SW 1271 (cell line): ENCODE measurements at places on chromosomes 1 and 21.

- no peak for DNase-seq
These were observed 2.8 kb upstream of the ACTL8 start for GRCh38 chr1:17752356-17752755.

DNA sequence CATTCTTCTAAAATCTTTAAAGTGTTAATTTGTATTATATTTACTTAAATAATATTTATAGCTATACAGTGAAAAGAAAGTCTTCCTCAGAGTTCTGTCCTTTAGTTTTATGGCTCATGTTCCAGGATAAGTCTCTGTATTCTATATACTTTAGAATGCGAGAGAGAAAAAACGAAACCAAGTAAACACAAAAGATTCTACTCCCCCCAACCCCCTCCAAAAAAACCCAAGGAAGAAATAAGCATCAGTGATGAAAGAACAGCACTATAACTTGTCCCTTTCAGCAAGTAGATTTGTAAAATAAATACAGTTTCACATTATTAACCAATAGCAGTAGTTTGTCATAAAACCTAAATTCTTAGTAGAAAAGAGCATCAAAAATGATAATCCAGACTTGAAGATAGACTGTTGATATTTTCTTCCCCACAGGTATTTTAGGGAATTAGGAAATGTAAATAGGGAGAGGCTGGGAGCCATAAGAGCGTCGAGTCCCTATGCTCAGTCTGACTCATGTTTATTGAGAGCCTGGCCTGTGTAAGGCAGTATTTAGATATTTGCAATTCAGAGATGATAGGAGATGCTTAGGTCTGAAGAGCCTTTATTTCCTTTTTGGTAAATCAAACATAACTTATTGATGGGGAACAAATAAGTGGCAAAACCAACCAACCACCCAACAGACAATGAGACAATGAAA is 35.5 kb downstream of the CDC14A start:
- DNase-seq = no peak

DNA sequence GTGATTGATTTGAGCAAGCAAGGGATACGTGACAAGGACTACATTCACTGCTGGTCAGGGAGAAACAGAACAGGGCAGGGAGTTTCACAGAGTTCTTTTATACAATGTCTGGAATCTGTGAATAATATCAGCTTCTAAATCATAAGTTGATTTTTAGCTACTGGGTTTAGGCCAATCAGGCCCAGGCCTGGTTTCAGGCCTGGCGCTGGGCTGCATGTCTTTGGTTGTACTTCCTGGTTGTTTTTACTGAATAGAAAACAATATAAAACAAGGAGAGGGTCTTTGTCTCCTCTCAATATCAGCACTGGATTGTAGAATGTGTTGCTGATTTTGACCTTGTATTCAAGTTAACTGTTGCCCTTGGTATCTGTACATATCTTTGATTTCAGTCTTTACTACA is 865 bp upstream of the AMY2A start:
- DNase-seq = no peak

- DNase-seq = no peak
These were observed at the start of gene ERVH48-1 for GRCh38 chr21:42925114-42925926. Gene ERVH48-1, minus strand, starts transcription at chr21:42925630. Its CDS starts 6,624 bp downstream, at chr21:42919006.

GRCh38 chr1:10430216-10431069 is at the start of gene CENPS:
Gene CENPS, plus strand, starts transcription at chr1:10430433. Its CDS starts 85 bp downstream, at chr1:10430518.
- DNase-seq = peak; percentile 65

GRCh38 chr1:195294911-195295310 is 1313.3 kb downstream of the KCNT2 start:
- no peak for DNase-seq

- DNase-seq = no peak
These were observed 55.3 kb downstream of the LGR6 start for GRCh38 chr1:202248861-202249260.

DNA sequence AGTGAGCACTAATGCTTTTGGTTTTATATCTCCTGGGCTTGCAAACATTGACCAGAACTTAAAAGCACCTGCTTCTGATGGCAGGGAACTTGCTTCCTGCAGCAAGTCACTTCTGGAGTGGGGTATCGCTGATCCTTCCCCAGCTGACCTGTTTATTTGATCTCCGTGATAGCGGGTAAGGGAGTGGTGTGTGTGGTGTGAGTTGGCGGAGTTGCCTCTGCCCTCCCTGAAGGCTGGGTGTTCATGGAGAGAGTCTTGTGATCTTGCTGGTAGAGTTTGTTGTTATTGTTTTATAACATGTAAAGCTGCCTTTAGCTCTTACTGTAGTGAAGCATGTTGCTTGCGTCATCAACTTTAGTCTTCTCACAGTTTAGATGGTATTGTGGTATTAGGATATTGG is 3.9 kb downstream of the MFN2 start:
- DNase-seq = no peak

- no peak for DNase-seq
These were observed 206.3 kb downstream of the SIPA1L2 start for GRCh38 chr1:232423591-232423990.

- DNase-seq = no peak
These were observed 854 bp downstream of the CNTN2 start for GRCh38 chr1:205043866-205044265.

- no peak for DNase-seq
These were observed 56.9 kb downstream of the LPAR3 start for GRCh38 chr1:84836145-84836544.

DNA sequence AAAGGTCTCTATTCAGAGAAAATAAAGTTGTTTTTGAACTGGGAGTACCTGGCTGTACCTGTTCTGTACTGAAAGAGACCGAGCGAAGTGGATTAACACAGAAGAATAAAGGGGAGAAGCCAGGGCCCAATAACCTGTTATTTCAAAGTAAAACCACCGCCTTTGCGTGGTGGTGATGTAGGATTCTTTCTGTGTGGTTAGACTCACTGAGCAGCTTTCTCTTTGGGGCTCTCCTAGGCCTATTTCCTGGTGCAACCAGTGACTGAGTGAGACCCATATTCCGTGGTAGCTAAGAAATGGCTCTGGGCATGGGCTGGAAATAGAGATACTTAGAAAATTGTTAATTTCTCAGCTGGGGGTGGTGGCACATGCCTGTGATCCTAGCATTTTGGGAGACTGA is 99.9 kb downstream of the XCL2 start:
- DNase-seq = no peak

DNA sequence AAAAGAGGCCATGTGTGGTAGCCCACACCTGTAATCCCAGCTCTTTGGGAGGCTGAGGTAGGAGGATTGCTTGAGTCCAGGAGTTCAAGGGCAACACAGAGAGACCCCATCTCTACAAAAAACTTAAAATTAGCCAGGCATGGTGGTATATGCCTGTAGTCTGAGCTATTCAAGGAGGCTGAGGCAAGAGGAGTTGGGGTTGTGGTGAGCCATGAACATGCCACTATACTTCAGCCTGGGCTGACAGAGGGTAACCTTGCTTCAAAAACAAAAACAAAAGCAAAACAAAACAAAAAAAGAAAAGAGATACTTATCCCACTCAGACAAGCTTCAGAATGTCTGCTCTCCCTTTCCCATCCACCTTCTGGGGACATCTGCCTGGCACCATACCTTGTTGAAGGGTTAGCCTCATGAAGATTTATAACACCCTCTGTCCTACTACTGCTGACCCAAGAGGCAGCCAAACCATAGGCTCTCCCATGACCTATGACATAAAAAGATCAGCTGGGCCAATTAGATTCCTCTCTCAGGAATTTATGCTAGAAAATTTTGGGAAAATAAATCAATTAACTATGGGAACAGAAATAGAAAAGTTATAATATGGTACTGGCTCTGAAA is 13.2 kb downstream of the TMCO1 start:
- no peak for DNase-seq

- DNase-seq = no peak
These were observed 16.1 kb upstream of the LYST start for GRCh38 chr1:235882816-235883215.

- DNase-seq = peak; percentile 14
These were observed 227.2 kb downstream of the OLFM3 start for GRCh38 chr1:101769520-101769919.

DNA sequence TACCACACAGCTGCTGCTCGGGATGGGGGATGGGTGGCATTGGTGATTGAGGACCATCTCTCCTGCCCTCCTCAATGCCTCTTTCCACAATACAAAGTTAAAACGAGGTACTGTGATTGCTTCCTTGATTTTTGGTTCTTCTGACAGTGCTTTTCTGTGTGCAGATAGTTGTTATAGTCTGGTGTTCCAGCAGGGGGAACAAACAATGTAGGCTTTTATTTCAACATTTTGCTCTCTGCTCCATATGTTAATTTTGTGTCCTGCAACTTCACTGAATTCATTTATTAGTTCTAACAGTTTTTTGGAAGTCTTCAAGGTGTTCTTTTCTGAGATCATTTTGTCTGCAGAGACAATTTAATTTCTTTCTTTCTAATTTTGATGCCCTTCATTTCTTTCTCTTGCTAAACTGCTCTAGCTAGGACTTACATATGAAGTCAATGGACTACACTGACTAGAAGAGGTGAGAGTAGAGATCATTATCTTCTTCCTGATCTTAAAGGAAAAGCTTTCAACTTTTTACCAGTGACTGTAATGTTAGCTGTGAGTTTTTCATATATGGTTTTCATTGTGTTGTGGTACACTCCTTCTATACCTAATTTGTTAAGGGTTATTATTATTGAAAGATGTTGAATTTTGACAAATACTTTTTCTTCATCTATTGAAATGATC is 45.4 kb downstream of the TNFSF18 start:
- no peak for DNase-seq

- DNase-seq = no peak
These were observed 2.7 kb upstream of the VANGL2 start for GRCh38 chr1:160397651-160398050.
